AG20443 (cell line): ENCODE measurements at places on chromosomes 16 and 17.
A peak's percentile ranks its signal among the peaks of the same experiment; 100 is the strongest.

DNA sequence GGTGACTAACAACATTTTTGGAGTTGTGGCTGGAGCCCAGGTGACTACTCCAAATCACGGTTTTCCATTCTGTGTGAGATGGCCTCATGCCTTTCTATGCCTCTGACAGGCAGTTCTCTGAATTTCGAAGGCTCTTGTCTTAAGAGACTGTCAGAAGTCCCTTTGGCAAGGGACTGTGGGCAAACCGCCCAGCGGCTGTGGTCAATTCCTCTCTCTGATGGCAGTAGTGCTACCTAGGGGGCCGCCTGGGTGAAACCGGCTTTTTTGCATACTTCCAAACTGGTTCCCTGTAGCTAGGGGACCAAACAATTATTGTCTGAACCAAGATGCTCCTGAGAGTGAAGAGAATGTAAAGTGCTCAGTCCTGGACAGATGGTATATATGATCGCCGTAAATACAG, 86.3 kb downstream of the SDR42E1 start:
- DNase-seq = no peak

GRCh38 chr16:65083164-65083857, 38.6 kb downstream of the CDH11 start:
- DNase-seq = peak; percentile 14

GRCh38 chr16:2398520-2398919, 30.7 kb upstream of the CCNF start:
- DNase-seq = no peak

DNA sequence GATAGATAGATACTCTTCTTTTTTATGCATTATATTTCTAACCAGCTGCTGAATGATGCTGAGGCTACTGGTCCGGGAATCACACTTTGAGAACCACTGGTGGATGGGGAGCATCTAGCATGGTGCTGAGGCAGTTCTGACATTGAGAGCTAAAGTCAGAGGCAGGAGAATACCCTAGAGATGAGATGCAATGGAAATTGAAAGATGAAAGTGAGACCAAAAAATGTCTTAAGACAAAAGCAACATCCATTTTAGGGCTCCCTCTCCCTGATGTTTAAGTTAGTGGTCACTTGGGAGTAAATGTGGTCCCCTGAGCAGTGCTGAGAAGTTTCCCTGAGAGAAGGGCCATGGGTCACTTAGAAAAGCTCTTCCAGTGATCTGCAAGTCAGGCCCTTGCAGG, 6.8 kb downstream of the PCTP start:
- no peak for DNase-seq

GRCh38 chr17:64685705-64686104, 23.6 kb upstream of the SMURF2 start:
- no peak for DNase-seq

GRCh38 chr17:3385869-3386816, at the start of gene OR3A2:
Gene OR3A2 (minus strand): TSS chr17:3386308.
- DNase-seq = no peak

- DNase-seq = peak; percentile 58
Observed at GRCh38 chr16:15897834-15898254, 9.4 kb upstream of the CEP20 start.

- no peak for DNase-seq
Observed at GRCh38 chr16:73028721-73029361, 19.1 kb downstream of the ZFHX3 start.
